Lung microvascular endothelial cell (primary cell): ENCODE measurements at places on chromosomes 11 and 22. TPM values are rescaled to one million over a fixed set of nuclear protein-coding genes. Genes with fewer than 3 reads are reported as not detected.

Gene GPR83
- total RNA-seq, result not detected in 2 replicates

Gene MYBPC3
- not detected in 2 replicates for total RNA-seq

Gene PDE3B
- total RNA-seq, result 0.22 and 0.40 TPM in 2 replicates

Gene OR6T1
- total RNA-seq, result not detected in 2 replicates

Gene OR51I1
- not detected in 2 replicates for total RNA-seq

Gene CHEK1
- total RNA-seq, result 7.9 and 16.8 TPM in 2 replicates

Gene OOSP1
- not detected in 2 replicates for total RNA-seq

Gene GAB4
- total RNA-seq, result not detected in 2 replicates

Gene C11orf42
- not detected in 2 replicates for total RNA-seq

Gene CRYBB2
- total RNA-seq, result under 0.01 TPM in 1 of 2 replicates, not detected in the other

Gene SLC43A1
- 9.6 and 16.9 TPM in 2 replicates for total RNA-seq

Gene YPEL1
- 2.8 and 5.2 TPM in 2 replicates for total RNA-seq

Gene CBLIF
- total RNA-seq, result not detected in 2 replicates

Gene VSTM5
- not detected in 2 replicates for total RNA-seq

Gene LRP4
- 0.40 and 0.87 TPM in 2 replicates for total RNA-seq

Gene CD3E
- not detected in 2 replicates for total RNA-seq

Gene OPCML
- total RNA-seq, result not detected in 2 replicates

Gene PATE4
- total RNA-seq, result not detected in 2 replicates

Gene NAALAD2
- 0.20 and 0.22 TPM in 2 replicates for total RNA-seq

Gene OR2AG2
- under 0.01 and 0.20 TPM in 2 replicates for total RNA-seq

Gene FZD4
- total RNA-seq, result 97.0 and 133 TPM in 2 replicates

Gene TRMT2A
- total RNA-seq, result 24.0 and 31.0 TPM in 2 replicates

Gene ACTN3
- total RNA-seq, result under 0.01 TPM in 1 of 2 replicates, not detected in the other

Gene PKP3
- total RNA-seq, result 0.22 and 0.40 TPM in 2 replicates

Gene ATG2A
- 7.6 and 12.1 TPM in 2 replicates for total RNA-seq

Gene CCDC73
- not detected in 2 replicates for total RNA-seq
